ENCODE measurements at places on chromosomes 1 and 21. TPM values are rescaled to one million over a fixed set of nuclear protein-coding genes. Genes with fewer than 3 reads are reported as not detected.
A peak's percentile ranks its signal among the peaks of the same experiment; 100 is the strongest.

- no peak for DNase-seq
Observed at GRCh38 chr1:118928739-118929554, 59.2 kb downstream of the TBX15 start.

TEX38 gene
- not detected for polyA plus RNA-seq

GRCh38 chr1:207883104-207883651 is 27.7 kb downstream of the CD34 start:
- DNase-seq = no peak

TMEM82 gene
- not detected for polyA plus RNA-seq

DNA sequence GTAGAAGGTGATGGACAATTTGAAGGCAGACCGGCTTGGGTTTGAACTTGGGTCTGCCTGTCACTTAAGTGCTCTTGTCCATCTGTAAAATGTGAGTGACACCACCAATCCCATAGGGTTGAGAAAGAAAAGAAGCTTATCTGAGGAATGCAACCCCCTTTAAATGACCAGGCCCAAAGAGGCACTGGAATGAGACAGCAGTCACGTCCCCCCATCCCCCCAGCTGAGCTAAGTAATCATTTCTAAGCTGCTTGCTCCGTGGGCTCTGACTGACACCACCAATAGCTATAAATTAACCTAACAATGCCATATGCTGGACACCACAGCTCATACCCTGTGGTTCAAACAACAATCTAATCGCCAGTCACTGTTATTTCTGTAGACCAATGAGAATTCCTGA is 15.1 kb downstream of the LCA5L start:
- no peak for DNase-seq

GNPAT gene
- 56.1 TPM for polyA plus RNA-seq

PODN gene
- polyA plus RNA-seq = 17.6 TPM

GRCh38 chr1:165403835-165404482 is 41.0 kb downstream of the RXRG start:
- DNase-seq = no peak

DNA sequence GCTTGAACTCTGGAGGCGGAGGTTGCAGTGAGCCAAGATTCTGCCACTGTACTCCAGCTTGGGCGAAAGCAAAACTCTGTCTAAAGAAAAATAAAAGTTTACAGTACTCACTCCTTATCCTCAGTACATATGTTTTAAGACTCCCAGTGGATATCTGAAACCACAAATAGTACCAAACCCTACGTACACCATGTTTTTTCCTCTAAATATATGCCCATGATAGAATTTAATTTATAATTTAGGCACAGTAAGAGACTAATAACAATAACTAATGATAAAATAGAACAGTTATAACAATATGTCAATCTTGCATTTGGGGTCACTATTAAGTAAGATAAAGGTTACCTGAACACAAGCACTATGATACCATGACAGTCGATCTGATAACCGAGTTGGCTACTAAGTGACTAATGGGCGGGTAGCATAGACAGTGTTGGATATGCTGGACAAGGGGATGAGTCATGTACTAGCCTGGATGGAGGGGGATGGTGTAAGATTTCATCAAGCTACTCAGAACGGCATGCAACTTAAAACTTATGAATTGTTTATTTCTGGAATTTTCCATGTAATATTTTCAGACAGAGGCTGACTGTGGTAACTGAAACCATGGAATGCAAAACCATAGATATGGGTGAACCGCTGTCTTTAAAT is 43.7 kb downstream of the ST7L start:
- DNase-seq = peak; percentile 83

GRCh38 chr1:11967028-11967547 is 13.2 kb upstream of the MFN2 start:
- no peak for DNase-seq

DNA sequence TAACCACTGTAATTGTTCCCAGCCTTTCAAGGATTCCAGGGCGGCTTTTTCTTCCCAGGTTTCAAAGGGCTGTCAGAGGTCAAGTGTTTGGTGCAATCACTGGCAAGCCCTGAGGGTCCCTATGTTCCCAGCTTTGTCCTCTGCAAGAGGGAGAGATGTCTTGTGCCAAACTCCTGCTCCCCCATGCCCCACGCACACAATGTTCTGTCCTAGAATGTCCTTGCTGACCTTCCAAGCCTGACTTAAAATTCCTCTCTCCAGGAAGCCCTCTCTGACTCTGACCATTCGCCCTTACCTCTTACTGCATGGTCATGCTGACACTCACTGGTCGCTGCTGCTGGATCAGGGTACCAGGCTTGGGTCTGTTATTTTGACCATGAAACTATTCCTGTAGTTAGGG is 152.5 kb upstream of the KCND3 start:
- no peak for DNase-seq

DNA sequence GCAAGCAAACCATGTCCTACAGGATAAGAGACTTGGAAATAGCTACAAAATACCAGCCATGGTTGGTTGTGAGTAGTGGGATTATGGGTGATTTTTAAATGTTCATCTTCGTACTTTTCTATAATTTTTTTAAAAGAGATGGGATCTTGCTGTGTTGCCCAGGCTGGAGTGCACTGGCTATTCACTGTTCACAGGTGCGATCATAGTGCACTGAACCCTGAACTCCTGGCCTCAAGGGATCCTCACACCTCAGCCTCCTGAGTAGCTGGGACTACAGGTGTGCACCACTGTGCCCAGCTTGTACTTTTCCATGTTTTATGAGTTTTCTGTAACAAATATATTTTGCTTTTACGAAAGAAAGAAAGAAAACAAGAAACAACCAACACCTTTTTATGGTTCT is 224.2 kb downstream of the FOXD2 start:
- no peak for DNase-seq

KCNJ15 gene
- polyA plus RNA-seq = 0.07 TPM

DNA sequence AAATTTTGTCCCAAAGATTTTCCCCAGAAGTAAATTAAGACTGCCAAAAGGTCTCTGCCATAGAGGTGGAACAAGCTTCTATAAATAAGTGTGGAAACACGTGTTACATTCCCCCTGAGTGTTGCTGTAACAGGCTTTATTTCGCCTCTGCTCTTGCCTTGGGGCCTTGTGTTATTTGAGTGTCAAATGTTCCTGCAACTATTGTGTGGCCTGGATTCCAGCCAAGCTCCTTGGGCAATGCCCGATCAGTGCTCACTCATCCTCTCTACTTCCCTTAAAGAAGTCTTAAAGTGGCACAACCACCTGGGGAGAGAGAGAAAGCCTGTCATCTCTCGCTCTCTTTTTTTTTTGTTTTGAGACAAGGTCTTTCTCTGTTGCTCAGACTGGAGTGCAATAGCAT is 156.7 kb downstream of the NR5A2 start:
- no peak for DNase-seq

- peak; percentile 76 for DNase-seq
Observed at GRCh38 chr1:53180226-53180625, 16.4 kb upstream of the CPT2 start.

DNA sequence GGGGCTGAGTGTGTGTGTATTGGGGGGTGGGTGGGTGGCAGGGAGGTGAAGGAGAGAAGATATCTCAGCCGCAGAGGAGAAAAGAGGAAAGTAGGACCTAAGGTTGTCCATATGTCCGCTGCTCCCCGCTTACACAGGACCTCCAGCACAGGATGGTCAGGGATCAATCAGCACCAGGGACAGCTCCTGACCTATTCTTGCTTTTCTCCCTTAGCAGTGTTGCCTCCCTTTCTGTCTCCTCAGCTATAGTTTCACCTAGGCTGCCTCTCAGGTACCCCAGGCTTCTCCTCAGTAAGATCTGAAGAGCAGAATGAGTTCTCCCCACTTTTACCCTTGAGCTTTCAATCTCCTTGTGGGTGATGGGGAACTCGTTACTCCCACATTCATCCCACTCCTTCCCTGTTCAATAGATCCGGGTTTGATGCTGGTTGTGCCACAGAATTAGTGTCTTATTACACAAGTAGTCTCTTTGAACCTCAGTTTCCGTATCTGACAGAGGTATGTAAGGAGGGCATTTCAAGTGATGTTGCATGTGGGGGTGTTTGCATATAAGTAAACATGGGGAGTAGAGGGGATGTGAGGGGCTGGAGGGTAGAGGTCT is 1.4 kb upstream of the DPH2 start:
- no peak for DNase-seq

- no peak for DNase-seq
Observed at GRCh38 chr1:232452736-232453440, 177.0 kb downstream of the SIPA1L2 start.

DNA sequence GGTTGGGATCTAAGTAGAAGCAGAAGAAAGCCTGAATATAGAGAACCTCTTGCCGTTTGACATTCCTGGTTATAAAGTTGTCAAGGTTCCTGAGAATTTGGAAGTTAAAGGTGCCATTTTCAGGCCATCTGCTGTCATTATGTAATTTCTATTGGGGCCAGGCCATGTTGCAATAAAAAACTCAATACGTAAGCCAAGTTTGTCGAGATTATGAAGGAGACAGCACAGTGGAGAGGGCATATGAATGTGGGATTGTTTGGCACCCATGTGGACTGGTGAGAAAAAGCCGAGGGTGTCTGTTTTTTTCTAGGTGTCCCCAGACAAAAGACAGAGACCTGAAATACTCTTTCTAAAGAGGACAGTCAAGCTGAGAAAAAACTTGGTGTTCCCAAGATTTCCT is 18.8 kb upstream of the HSD3B1 start:
- no peak for DNase-seq

DNA sequence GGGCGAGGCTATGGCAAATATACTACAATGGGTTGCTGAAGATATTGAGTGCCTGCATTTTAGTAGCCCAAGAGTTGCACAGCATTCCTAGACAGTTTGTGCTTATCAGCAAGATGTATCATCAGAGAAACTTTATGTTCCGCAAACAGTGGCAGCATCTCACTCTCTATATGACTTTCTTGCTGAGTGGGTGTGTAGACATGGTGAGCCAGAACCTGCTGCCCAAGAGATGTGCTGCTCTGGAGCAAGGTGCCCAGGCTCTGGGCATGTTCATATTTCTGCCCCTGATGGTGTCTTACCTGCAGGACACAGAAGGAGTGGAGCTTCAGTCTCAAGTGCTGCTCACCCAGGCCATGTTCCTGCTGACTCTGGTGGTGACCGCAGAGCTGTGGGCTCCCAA is 8.2 kb upstream of the RGSL1 start:
- DNase-seq = no peak

DNA sequence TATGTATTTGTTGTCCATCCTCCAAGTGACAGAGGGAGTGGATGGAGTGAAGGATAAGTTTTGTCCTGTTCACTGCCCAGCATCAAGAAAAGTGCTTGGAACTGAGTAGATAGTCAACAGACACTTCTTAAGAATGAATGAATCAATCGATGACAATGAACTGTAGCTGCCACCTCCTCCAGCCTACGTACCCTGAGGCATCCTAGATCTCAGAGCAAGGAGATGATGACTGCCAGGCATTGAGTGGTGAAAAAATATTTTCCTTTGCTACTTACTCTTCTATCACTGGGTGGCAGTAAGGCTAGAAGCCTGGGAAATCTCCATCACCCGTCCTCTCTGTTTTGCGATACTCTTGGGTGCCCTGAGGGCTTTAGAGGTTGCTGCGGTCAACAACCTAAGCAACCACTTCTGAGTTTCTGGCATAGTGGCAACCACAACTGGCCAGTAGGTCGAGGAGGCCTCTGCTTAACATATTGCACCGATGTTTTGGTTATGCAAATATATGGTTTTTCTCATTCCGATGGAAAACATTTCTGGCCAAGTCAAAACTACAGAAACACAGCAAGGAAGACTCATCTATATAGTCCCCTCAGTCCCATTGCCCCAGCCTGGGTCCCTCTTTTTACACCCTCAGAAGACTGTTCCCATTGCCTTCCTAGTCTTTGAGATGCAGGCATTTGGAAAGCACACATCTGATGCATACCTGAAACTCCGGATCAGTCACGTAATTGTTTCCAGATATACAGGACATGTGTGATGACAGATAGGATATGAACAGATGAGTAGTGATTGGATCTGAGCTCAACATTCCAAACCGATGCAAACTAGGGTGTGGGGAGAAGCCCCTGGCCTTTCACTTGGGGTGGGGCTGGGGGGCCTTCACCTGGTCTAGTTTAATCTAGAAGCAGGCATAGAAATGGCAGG is 136.8 kb downstream of the RUNX1 start:
- DNase-seq = no peak

GRCh38 chr1:212688341-212689047 is 11.1 kb downstream of the BATF3 start:
- peak; percentile 23 for DNase-seq

- DNase-seq = no peak
Observed at GRCh38 chr21:42395302-42395701, 550 bp downstream of the TMPRSS3 start.

- DNase-seq = no peak
Observed at GRCh38 chr1:116310180-116310579, 62.9 kb upstream of the ATP1A1 start.

GRCh38 chr1:113874012-113874879 is 2.7 kb upstream of the PTPN22 start:
- DNase-seq = no peak
